ENCODE measurements at places on chromosomes 12 and 14. TPM values are rescaled to one million over a fixed set of nuclear protein-coding genes. Genes with fewer than 3 reads are reported as not detected.

Gene TAS2R7
- not detected for total RNA-seq

Gene SERPINA4
- not detected for total RNA-seq

Gene PRB3
- total RNA-seq, result not detected

Gene DDN
- 0.20 TPM for total RNA-seq

Gene RARG
- 47.0 TPM for total RNA-seq

Gene SIX1
- total RNA-seq, result 4.6 TPM

Gene TRPV4
- total RNA-seq, result 1.4 TPM

Gene PPTC7
- total RNA-seq, result 9.1 TPM

Gene KRT2
- total RNA-seq, result not detected

Gene PIP4P1
- total RNA-seq, result 22.4 TPM

Gene TAS2R14
- 4.3 TPM for total RNA-seq

Gene CLEC4A
- total RNA-seq, result 0.07 TPM

Gene SIRT4
- 2.0 TPM for total RNA-seq
